ENCODE measurements at places on chromosomes 3 and 15.

- DNase-seq: no peak
Observed at GRCh38 chr15:84703808-84704207, 12.1 kb downstream of the SEC11A start.

- DNase-seq: no peak
Observed at GRCh38 chr15:68515371-68516095, 63.3 kb upstream of the CORO2B start.

- DNase-seq: no peak
Observed at GRCh38 chr3:80060664-80061063, 292.9 kb upstream of the ROBO1 start.

DNA sequence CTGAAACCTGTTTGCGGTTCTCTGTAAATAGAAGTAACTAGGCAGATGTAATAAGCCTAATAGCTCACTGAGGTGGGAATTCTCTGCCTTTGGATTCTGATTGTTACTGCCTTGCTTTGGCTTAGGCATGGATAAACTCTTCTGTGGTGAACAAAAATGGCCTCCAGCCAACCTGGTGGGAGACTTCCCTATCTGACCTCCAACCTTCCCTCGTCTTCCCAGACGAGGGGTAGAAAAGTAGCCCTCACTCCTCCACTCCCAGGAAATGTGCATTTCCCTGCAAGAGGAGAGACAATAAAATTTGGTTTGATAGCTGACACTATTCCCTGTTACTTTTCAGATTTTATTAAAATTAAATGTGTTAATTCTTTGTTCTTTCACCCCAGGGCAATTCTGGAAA, 606 bp upstream of the CD96 start:
- no peak for DNase-seq

DNA sequence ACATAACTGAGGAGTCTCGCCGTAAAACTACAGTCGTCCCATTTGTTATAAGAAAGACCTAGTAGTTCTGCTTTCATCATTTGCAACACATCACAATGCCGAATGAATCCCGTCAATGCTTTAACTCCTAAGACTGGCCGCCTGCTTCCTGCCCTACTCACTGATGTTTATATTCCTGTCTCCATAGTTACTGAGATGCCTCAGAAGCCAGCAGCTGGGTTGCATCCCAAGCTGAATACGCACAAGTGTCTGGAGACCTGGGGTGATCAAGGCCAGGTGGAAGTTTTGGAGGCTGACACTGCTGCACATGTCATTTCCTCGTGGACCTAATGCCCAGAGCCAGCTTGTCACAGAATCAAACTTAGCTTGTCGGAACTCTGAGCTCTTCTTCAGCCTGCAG, 95.2 kb upstream of the UBE2E1 start:
- DNase-seq: no peak

DNA sequence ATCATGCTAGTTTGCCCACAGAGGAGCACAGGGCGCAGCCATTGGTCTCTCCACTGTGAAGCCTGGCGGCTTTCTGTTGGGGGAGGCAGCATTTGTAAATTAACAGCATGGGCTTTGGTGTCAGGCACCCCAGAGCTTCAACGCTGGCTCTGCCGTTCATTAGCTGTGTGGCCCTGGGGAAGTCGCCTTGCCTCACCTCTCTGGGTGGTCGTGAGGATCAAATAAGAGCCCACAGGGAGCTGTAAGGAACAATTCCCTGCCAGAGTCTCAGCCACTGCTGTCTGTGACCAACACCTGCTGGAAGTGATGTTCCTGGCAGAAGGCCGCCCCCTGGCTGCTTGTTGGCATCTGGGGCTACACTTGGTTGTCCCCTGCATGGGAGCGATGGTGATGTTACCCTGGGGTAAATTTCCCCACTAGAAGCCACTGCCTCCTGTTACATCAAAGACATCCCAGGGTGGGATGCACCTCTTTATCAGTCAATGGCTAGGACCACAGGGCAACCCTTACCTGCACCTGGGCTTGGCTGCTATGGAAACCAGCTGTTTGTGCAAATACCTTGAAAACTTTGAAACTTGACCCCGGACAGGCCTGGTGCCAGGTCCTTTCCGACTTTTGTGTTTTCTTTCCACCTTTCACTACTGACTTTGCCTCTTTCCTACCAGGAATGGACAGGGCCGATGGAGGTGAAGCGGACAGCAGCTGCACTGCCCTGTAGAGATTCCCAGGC, 36.9 kb downstream of the DNASE1L3 start:
- DNase-seq: no peak

DNA sequence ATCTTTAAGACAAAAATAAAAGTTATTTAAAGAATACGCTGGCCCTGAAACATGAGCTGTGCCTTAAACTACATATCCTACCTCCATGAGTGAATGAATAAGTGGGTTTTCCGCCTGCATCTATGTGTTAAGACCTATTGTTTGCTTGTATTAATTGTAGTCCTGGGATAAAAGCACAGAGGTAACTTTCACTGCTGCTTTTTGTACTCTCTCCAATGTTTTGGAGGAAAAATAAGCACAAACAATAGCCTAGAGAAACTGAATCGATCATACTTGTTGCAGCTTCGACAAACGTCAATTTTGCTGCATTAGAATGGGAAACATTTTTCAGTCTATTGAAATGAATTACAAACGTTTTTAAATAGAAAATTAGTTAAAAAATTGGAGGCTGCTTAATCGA, 1.3 kb upstream of the CTNNB1 start:
- no peak for DNase-seq

- DNase-seq: no peak
Observed at GRCh38 chr3:89808680-89809197, 701.3 kb downstream of the EPHA3 start.

DNA sequence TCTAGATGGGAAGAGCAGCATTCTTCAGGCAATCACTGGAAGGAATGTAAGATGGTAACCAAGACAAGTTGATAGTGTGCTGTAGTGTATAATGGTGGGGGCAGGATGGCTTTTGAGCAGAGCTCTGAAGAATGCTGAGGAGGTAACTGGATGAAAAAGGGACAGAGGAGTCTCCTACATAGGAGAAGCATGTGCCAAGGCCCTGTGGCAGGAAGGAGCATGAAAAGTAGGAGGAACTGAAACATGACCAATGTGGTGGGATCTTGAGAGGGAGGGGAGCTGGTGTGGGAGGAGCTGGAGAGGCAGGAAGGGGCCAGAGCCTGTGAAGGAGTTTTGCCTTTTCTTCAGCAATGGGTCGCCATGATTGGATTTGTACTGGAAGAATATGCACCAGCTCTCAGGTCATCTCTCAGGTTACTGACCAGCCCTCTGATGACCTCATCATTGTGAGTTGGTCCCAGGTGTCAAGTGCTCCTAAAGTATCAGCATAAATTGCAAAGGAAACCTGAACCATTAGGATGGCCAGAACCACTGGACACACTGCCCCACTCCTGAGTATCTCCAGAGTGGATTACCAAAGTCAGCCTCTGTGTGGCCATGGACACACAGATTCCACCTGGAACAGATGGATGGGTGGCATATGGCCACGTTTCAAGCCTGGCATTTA, 38.6 kb downstream of the FSD2 start:
- no peak for DNase-seq

All from cortex of kidney (tissue), 1 donor.